ENCODE measurements at places on chromosomes 7 and 10. TPM values are rescaled to one million over a fixed set of nuclear protein-coding genes. Genes with fewer than 3 reads are reported as not detected.

The PODXL gene
- total RNA-seq = 1.5 TPM

The RSPH10B2 gene
- total RNA-seq = 0.20 TPM

The R3HCC1L gene
- total RNA-seq = 16.9 TPM

The PNPLA8 gene
- 14.7 TPM for total RNA-seq

The GHRHR gene
- not detected for total RNA-seq

The TMEM270 gene
- not detected for total RNA-seq

The LRRC4 gene
- total RNA-seq = not detected

The NUDT1 gene
- total RNA-seq = 96.6 TPM

The SPDYE2B gene
- total RNA-seq = not detected

The FEZF1 gene
- total RNA-seq = not detected

The CYP3A5 gene
- not detected for total RNA-seq

The DENND2A gene
- total RNA-seq = not detected

The PDZD7 gene
- total RNA-seq = 0.77 TPM

The EPHA1 gene
- total RNA-seq = 0.73 TPM

The OR2A12 gene
- total RNA-seq = not detected

The STEAP1 gene
- total RNA-seq = not detected

The TAS2R5 gene
- total RNA-seq = 0.55 TPM

Measured in T-helper 2 cell treated with Interferon-gamma antibody and Interleukin-4, amounts not matched to agents 100 ng/mL and 5 ng/mL, for 36 hours (primary cell).